HCT116 (cell line): ENCODE measurements at places on chromosomes 1 and 21.

- DNase-seq, result no peak
Observed at GRCh38 chr21:34509151-34509550, 2.9 kb downstream of the KCNE1 start.

DNA sequence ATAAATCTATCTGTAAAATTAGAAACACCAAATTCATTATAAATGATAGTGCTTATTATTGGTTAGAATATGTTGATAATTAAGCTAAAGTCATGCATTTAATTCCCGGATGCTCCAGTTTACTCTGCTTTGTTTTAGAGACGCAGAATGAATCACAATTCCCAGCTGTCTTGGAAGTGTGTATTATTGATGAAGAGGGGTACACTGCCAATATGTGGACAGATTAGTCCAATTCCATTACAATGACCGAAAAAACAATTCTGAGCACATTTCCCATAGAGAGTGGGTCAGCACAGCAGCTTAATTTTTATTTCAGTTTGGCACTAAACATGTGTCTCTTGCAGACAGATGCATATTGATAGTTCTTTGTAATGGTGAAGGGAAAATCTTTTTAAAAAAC lies 146.7 kb downstream of the KCNT2 start:
- no peak for DNase-seq

DNA sequence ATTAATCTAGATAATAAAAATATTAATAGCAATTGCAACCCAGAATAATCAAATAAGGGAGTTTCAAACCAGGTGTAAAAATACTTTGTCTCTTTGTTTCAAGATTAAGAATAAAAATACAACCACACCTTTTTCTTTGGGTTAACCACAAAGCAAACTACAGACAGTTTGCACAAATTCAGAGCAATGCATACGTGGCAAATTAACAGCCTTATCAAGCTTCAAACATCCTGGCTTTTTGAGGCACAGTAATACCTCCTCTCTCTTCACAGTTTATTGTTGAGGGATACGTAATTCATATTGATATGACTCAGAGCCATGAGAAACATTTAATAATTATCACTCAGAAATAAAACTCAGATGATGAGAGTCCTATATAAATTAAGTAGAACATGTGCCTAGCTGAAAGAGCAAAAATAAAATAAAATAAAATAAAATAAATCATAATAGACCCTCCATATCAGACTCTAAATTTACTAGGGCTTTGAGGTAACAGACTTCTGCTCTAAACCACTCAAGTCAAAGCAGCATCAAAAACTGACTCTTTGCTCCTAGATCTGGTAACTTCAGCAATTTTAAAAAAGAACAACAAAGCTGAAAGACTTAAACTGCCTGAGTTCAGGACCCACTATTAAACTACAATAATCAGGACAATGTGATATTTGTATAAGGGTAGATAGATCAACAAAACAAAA lies 11.4 kb downstream of the EDEM3 start:
- no peak for DNase-seq

DNA sequence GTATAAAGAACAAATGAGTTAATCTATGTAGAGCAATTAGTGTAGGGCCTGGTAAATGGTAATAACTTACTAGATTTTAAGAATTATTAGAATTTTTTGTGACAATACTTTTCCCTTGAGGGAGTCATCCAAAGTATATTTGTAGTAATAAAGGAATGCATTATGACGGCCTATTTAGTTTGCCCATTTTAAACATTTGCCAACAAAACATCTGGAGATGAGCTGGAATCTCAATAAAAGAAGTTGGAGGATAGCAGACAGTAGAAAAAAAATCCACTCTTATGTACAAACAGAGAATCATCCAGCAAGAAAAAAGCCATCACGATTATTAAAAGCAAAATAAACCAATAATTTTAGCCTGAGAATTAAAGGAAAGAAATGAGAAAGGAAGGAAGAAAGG lies 567.3 kb upstream of the ADAMTS5 start:
- DNase-seq, result no peak

DNA sequence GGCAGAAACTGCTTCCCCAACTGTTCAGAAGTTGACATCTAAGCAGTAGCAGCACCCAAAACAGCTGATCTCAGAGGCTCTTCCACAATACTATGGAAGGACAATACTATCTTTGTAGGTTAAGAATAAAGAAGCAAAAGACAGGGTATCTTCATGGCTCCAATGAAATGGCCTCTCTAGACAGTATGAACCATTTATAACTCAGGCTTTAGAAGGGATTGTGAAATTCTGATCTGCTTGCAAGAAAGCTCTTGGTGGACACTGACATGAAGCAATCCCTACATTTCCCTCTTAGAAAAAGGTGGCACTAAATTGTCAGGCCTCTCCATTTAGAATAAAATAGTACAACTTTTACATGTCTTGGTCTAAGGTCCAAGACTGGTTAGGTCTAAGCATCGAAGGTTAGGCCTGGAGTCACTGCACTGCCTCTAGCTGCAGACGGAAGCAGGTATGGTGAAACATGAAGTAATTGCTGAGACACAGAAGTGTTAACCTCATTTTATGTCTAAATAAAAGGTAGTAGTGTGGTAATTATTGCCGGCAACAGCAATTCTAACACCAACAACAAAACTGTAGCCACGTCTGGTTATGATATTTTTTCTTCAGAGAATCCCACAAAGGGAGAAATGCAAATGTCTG lies 50.6 kb upstream of the HP1BP3 start:
- DNase-seq, result no peak

GRCh38 chr21:23398726-23399125 lies 2208.6 kb downstream of the MRPL39 start:
- DNase-seq, result no peak

DNA sequence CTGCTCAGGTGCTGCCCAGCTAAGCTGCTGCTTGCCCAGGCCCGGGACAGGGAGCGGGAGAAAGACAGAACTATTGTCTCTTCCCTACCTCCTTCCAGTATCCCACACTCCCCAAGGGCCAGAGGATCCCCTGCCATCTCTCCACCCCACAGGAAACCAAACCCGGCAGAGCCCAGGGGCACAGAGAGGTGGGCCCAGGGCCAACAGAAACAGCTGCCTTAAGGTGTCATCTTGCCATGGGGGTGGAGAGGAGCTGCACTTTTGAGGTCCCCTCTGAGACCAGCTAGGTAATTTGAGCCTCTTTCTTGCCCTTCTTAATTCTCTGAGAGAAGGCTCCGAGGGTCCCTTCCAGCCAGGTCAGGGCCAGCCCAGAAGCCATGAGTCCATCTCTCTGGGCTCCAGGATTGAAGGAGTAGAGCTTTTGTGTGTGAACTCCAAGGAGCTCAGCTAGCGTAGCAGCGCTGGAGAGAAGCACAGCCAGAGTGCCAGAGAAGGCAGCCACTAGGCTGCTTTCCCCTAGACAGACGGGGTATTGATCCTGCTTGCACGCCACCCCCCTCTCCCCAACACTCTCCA lies 9.7 kb upstream of the GPR61 start:
- DNase-seq, result no peak

DNA sequence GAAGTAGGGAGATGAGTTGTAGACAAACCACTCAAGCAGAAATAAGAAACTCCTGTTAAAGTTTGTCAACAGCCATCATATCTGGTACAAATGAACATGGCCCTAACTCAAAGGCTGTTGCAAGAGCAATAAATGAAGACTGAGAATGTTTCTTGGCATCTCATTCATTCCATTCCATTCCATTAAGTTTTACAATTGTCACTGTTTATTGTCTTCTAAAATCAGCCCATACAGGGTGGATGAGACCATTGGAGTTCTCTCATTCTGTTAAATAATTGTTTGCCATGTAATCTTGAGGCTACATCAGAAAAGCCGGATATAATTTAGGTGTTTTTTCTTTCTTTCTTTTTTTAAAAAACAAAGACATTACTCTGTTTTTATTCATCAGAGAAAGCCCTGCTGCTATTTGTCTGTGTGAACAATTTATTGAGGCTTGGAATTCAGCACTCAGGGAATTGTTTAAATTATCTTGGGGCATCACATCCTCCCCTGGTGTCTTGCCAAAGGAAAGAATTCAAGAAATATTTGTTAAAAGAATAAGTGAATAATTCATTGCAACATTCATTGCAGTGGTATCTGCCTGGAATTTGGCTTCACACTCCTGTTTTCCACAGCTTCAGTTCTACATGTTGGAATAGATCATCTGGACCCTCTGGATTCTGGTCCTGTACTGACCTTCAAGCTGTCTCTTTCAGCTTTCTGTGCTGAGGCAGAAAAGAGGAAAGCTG lies 604.5 kb downstream of the PLPP3 start:
- DNase-seq, result no peak
